ENCODE measurements at places on chromosomes 12 and 14. TPM values are rescaled to one million over a fixed set of nuclear protein-coding genes. Genes with fewer than 3 reads are reported as not detected.

RHEBL1 gene
- 4.6 TPM for total RNA-seq

DNA sequence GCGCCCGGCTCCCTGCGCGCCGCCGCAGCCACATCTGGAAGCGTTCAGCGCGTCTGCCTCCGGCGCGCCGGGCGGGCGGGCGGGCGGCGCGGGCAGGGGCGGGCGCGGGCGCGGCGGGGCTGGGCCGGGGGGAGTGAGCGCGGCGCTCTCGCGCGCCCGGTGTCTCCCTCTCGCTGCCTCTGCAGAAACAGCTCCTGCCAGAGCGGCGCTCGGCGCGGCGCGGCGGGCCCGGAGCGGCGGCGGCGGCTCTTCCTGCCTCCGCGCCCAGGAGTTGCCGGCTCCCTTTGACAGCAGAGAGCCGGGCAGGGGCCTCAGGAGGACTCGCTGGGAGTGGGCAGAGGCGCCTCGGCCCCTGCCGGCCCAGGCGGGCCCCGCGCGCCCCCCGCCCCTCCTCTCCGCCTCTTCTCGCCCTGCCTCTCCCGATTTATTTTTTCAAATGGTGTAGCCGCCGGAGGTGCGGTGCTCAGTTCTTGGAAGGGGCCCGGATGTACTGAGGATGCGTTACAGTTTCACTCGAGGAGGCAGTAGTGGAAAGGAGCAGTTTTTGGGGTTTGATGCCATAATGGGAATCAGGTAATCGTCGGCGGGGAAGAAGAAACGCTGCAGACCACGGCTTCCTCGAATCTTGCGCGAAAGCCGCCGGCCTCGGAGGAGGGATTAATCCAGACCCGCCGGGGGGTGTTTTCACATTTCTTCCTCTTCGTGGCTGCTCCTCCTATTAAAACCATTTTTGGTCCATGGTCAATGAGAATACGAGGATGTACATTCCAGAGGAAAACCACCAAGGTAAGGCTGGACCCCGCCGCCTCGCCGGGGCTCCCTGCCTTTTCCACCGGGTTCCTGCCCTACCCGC, at the start of gene CACNA1C:
Gene CACNA1C (plus strand): TSS at position 162 of the 853 bp plus-strand sequence. CDS start 576 bp downstream, at position 738.
- DNase-seq = peak; percentile 52

- DNase-seq = no peak
These were observed 15.8 kb downstream of the NOC4L start for GRCh38 chr12:132160016-132160415.

- no peak for DNase-seq
These were observed 11.9 kb downstream of the PTPRO start for GRCh38 chr12:15334225-15334624.
